ENCODE measurements at places on chromosomes 7 and 10.

DNA sequence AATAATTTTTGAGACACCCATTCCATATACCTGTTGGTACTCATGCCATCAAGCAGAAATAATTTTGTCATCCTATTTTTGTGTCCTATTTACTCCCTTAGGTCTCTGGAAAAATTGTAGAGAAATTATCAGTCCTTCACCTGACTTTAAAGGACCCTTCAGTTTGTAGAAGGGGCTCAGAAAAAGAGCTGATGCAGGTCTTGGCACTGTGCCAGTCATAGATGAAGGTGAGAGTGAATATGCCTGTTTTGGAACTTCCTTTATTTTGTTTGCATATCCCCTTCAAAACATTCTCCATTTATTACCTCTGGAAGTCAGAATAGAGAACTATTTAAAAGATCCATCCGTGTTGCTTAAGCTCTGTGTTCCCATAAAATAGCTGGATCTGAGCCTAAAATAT is 321.0 kb upstream of the TPK1 start:
- no peak for DNase-seq

DNA sequence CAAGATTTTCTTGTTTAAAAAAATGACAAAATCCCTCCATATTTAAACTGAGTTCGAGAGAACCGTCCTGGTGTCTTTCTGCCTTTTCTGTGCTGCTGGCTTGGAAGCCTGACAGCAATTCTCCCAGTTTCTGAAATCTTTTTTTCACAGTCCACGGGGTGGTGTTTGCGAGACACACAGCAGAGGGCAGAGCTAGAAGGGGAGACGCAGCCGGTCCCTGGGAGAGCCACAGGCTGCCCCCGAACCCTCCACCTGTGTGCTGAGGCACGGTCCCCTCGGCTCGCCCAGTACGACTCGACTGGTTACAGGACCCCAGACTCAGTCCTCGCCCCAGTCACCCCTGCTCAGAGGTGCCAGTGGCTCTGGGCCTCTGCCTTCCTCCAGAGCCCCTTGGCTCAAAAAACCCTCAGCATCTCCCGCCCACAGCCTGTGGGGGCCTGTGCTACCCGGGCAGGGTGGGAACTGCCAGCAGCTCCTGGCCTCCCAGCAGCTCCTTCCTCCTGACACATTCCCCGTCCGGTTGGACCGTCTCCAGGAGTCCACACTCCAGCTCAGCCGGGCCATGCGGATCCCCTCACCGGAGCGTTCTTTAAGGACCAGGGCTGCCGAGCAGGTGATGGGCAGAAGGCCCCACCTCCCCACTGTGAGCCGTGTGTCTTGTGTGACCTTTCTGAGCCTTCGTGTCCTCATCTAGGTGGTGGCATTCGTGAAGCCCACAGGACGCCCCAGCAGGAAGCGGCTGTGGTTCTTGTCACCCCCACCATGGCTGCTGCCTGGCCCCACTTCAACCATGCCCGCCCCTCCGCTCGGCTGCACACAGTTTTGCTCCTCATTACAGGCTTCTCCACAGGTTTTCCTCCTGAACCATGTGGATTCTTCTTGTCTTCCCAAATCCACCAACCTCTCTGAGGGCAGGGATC is 52.3 kb upstream of the EN2 start:
- no peak for DNase-seq

DNA sequence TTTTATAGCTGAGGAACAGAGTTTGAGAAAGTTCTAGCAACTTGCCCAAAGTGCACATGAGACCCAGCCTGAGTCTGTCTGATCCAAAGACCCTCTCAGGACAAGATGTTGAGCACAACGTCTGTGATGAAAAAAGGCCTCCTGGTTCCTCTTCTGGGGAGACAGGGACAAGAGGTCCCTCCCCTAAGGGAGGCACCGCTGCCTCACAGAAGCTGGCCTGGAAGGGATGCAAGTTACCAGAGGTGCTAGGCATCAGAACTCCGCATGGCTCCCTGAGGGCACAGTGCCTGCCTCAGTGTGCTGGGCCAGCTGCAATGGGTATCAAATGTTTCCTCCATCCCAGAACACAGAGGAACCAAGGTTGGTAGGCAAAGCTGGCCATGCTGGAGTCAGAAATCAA is 302.4 kb downstream of the GRID1 start:
- DNase-seq = no peak

GRCh38 chr10:71473671-71474599 is 77.2 kb downstream of the CDH23 start:
- no peak for DNase-seq

GRCh38 chr7:114864278-114864677 is 57.6 kb upstream of the MDFIC start:
- DNase-seq = no peak

DNA sequence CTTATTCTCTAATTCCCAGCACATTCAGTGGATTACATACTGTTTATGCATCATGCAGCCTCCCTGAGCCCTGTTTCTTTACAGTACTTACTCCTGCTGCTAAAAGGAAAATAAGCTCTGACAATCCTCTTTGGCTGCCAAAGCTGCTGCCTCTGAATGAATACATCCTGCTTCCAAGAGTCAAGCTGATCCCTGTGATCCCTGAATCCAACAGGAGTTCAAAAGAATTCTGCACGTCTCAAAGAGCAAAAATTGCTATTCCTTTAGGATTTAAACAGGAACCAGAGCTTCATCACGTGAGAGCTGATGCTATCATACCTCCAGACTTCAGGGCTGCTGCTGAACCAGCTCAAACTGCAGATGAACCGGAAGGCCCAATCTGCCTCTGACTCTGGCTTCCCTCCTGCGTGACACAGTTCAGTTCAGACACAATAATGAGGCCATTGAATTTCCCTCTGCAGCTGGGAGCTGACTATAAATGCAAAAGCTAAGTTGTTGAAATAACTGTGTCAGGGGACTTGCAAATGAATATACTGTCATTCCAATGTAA is 851.0 kb upstream of the PHF14 start:
- DNase-seq = peak; percentile 30

GRCh38 chr7:27150568-27151340 is 1.6 kb downstream of the HOXA3 start:
- DNase-seq = peak; percentile 80

DNA sequence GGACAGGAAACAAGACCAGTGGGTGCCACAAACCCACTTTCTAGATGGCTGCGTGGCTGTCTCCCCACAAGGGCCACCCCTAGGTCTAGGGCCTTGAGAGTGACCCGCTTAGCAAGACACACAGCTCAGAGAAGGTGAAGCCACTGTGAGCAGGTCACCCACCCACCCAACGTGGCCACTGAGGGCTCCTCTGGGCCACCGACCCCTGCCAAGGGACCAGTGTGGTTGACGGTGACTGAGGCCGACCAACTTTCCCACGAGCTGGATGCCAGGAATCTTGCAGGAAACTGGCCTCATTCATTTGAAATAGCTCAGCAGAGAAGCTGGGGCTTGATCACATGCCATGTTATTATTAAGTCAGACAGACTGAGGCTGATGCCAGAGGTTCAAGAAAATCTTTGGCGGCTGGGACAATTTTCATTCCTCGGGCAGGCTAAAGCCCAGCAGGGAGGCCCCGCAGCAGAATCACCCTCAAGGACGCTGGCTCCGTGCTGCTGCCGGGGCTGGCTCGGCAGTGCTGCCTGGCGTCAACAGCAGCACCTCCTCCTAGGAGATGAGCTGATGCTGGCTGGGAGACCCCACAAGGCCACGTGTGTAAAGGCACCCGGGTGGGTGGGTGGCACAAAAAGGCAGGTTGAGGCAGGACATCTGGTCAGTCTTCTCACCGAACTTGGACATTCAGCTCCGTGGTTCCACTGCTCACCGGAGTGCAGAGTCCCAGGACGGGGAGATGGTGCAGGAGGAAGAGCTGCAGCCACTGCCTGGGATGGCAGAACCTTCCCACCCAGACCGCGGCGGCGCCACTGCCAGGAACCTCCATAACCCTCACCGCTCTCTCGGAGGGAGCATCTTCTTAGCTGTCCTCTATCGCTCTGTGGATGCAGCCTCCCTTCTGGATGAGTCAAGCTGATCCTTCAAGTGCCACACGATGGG is 57.8 kb downstream of the ZRANB1 start:
- DNase-seq = no peak
